GM23248 (cell line): ENCODE measurements at places on chromosomes 7 and 10.
A peak's percentile ranks its signal among the peaks of the same experiment; 100 is the strongest.

DNA sequence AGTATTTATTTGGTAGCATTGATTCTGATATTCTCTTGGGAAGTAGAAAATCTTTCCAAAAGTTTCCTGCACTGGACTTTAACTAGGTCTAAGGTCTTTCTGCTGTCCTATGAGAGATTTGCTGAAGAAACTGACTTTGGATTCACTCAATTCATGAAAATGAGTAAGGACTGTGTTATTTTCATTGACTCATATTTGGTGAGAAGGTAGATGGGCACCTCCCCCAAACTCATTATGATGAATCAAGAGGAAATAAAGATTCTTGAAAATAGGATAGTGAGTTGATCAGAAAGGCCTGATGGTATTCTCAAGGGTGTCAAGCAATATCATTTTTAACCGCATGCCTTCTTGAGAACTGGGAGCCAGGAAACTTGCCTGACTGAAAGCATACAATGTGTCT lies 110.3 kb downstream of the RNF133 start:
- peak; percentile 8 for DNase-seq

DNA sequence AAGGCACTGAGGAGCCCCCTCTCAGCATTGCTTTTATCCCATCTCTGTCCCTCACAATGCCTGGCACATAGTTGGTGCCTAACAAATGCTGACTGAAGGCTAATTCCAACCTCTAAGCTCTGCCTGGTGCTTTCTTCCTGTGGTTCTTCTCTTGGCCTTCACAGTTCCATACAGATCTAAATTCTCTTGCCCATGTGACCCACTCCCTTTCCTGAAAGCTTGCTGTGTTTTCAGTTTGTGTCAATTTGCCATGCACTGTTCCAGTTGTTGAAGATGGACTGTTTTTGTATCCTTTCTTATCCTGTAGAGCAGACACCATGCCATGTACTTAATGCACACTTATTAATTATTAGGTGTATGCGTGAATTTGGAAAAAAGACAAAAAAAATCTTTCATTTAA lies 9.2 kb downstream of the TBXAS1 start:
- no peak for DNase-seq

DNA sequence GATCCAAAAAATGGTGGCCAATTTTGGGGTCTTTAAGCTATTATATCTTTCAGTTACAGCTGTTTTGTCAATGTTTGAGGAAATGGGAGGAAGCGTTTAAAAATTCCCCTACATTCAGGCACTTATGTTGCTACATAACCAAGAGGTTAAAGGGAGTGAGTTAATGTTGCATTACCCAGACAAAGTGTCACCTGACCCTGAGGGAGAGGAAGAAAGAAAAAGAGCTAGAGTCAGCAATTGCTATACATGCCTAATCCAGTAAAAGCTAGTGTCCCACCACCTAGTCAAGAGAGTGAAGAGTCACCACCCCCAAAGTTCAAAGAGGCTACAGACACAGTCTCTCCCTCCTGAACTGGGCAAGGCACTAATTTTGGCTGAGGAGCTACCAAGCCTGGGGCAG lies 69.5 kb upstream of the ZNF92 start:
- DNase-seq: no peak

GRCh38 chr7:90817846-90818245 lies 221.7 kb downstream of the CDK14 start:
- DNase-seq: peak; percentile 2

GRCh38 chr7:103593691-103594090 lies 147.7 kb upstream of the SLC26A5 start:
- peak; percentile 9 for DNase-seq

DNA sequence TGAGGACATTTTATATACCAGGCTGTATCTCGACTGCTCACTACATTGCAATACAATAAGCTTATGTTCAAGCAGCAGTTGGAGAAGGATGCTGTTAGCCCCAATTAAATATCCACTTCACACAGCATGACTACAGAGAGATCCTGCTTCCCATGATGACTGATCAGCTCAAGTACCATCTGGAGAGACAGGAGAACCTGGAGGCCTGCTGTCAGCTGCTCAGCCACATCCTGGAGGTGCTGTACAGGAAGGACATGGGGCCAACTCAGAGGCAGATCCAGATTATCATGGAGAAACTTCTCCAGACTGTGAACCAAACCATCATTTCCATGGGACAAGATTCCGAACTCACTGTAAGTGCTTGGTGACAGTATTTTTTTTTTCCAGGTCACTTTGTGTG lies 22.5 kb downstream of the RNF133 start:
- no peak for DNase-seq

- no peak for DNase-seq
These were observed 86.7 kb upstream of the IKZF1 start for GRCh38 chr7:50217821-50218281.

DNA sequence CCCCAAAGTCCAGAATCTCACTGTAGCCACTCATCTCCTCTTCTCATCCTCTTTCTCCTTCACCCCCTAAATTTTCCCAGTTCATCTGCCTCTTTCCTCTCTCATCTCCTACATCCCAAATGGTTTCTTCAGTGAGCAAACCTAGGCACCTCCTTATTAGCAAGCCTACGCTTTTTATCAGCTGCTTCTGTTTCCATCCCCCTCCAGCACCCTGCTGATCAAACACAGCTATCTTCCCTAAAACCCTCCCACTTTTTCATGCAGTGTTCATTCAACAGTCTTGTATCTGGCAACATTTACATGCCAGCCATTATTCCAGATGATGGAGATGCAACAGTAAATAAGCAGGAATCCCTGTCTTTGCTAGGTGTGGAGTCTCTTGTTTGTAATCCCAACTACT lies 3.3 kb upstream of the ABRAXAS2 start:
- DNase-seq: no peak

DNA sequence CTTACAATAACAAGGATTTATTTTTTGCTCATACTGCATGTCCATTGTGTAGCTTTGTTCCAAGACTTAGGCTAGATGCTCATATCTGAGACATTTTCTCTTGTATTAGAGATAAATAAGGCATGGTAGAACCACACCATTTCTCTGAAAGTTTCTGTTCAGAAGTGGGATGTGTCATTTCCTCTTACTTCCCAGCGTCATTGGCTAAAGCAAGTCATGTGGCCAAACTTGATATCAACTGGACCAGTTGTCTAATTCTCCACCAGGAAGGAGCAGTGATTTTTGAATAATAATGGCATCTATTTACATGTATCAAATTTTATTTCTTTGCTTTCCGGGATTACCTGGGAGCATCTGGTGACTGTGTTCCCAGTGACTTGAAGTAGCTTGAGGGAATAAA lies 38.3 kb downstream of the AHCYL2 start:
- DNase-seq: no peak

DNA sequence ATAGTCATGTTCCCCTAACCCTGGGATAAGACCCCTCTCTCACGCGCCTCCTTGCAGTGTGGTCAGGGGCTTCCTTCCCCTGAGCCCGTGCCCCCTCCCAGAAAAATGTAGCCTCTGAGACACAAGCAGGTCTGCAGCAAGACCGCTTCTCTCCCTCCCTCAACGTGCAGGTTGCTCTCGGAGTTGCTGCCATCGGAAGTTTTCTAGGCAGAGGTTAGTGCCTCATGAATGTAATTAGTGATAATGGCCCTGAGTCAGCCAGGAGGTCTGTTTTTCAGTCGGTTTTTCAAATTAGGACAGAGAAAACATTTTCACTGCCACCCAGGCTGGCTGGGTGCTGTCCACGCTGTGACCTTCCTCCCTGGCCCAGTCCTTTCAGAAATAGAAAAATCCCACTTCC lies 43.2 kb upstream of the PRLHR start:
- DNase-seq: no peak

GRCh38 chr10:66622050-66622449 lies 303.8 kb upstream of the LRRTM3 start:
- DNase-seq: no peak

DNA sequence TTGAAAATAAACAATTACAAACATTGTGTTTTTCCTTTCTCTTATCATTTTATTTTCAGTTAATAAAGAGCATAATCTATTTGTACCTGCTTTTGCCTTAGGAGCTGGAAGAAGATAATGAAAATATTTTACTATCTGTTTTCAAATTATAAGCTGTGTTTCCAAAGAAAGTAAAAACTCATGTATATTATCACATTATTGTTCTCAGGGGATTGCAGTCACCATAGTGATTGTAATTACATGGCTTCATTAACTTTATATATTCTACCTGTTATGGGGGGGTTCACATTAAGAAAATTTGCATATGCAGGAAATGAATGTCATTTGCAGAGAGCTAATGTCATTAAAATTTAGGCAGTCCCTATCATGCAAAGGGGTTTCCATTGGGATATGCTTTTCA lies 542.3 kb downstream of the NXPH1 start:
- no peak for DNase-seq

- peak; percentile 10 for DNase-seq
These were observed 82.4 kb downstream of the SHH start for GRCh38 chr7:155729847-155730246.

- no peak for DNase-seq
These were observed 143.6 kb downstream of the LRRC4 start for GRCh38 chr7:127887631-127888030.

- DNase-seq: no peak
These were observed 61.5 kb downstream of the GRB10 start for GRCh38 chr7:50721160-50721559.

GRCh38 chr10:50421026-50421719 lies 169.9 kb upstream of the ASAH2 start:
- peak; percentile 55 for DNase-seq

GRCh38 chr10:120505866-120506265 lies 48.8 kb downstream of the PLPP4 start:
- peak; percentile 93 for DNase-seq

DNA sequence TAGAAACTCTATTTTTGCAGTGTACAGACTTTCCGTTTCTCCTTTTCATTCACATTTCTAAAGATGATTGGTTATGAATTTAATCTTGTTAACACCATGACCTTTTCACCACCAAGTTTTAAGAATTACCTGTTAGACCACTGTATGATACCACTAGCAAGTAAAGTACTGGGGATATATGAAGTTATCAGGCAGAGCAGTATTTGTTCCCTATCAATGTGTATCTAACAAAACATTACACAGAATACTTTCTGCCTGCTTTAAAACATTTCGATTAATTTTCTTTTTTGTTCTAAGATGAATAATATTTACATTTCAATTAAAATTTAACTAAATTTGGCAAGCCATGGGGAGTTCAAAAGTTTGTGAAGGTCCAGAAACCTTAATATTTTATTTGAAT lies 49.9 kb upstream of the AHR start:
- DNase-seq: no peak

DNA sequence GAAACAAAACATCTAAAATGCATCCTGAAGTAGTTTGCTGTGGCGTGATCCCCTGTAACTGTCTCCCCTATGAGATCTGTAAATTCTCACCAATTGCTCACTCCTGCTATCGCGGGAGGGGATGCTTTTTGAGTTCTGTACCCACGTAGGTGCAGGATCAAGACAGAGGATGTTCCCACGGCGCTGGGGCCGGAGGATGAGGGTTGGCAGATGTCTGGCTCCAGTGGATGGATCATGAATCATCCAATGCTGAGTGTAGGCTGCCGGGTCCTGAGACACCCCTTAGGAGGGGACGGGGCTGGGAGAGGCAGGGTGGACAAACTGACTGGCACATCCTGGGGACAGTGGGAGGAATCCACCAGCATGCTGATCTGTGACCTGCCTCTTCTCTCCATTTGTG lies 224.4 kb downstream of the USP6NL start:
- no peak for DNase-seq

DNA sequence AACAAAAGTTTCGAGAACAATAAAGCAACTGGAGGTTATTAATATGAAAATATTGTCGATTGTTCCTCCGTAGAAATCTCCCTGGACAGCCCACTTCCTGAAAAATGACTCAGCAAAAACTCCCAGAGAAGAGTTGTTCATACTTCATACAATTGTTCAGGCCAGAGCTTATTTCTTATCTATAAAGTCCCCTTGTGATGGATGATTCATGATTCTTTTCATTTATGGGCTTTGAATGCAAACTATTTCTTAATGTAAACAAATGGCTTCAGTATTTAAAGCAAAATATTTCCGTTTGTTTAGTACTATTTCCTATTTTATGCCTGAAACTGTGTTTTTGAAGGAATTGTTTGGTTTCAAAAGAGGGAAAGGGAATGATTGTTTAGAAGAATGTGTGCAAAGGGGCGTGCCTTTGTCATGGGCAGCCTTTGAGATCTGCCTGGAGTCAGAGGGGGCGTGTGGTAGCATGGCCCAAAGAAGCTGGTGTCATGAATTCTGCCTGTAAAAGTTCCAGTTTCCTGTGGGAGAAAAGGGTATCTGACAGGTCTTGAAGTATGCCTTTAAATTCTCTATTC lies 26.2 kb upstream of the EXOC6 start:
- peak; percentile 67 for DNase-seq

GRCh38 chr10:96168546-96168945 lies 38.4 kb downstream of the ZNF518A start:
- peak; percentile 6 for DNase-seq

DNA sequence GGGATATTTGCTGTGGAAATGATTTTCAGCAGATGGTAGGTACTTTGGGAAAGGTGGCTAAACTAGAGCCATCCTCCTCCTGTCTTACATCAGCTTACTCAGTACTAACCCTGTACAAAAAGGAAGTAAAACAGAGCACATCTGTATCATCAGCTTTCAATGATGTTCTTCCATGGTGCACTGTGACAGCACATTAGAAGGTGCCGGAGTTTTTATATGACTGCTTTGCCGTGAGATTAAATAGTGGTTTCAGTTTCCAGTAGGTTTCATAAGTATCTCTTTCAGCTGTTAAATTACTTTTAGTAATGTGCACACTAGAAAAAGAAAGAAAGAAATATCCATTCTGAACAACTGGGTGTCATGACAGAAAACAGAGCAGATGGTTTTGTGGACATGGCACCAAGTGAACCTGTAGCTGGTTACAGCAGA lies 86.5 kb downstream of the ARID5B start:
- peak; percentile 46 for DNase-seq

GRCh38 chr10:28873540-28873939 lies 196.2 kb downstream of the BAMBI start:
- no peak for DNase-seq

- no peak for DNase-seq
These were observed 181.8 kb upstream of the AGK start for GRCh38 chr7:141369422-141369821.

- DNase-seq: no peak
These were observed 22.5 kb upstream of the C10orf53 start for GRCh38 chr10:49656845-49657493.

- no peak for DNase-seq
These were observed 16.7 kb downstream of the POLL start for GRCh38 chr10:101571271-101571925.

DNA sequence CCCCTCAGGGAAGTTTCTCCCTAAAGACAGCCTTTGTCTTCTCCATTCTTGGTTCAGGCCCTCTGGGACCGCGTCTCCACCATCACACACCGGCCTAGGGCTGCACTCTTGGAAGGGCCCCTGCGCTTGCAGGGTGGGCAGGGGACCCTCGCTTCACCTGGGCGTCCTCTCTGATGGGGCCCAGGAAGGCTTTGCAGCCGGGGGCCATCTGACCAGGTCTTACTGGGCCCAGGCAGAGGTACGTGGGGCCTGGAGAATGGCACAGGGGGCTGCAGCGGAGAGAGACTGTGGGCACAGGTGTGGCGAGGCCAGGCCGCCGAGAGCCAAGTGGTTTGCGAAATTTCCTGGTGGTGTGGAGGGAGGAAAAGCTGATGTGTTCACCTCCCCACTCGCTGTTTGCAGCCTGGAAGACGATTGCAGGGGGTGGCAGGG lies 44.4 kb downstream of the ALOX5 start:
- no peak for DNase-seq
